ENCODE measurements at places on chromosomes 12 and 14.

- no peak for DNase-seq
Measured at GRCh38 chr14:75023108-75023507, 20.4 kb downstream of the EIF2B2 start.

- no peak for DNase-seq
Measured at GRCh38 chr14:76336876-76337275, 39.1 kb upstream of the ESRRB start.

- no peak for DNase-seq
Measured at GRCh38 chr14:99314623-99315022, 42.6 kb upstream of the BCL11B start.

DNA sequence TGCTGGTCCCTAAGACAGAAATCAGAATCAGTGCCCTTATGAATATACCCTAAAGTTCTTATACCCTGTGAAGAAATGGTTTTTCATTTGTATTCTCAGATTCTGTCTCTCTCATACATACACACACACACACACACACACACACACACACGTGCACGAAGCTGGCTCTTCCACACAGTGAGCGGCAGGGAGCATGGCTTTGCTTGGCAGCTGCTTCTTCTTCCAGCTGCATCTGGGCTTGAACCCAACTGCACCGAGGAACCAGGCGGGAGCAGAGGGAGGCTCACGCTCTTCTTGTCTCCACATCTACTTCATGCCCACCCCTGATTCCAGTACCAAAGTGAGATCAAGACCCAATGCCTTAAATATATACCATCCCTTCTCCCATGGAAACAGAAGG is 19.4 kb downstream of the GRIN2B start:
- DNase-seq: no peak

DNA sequence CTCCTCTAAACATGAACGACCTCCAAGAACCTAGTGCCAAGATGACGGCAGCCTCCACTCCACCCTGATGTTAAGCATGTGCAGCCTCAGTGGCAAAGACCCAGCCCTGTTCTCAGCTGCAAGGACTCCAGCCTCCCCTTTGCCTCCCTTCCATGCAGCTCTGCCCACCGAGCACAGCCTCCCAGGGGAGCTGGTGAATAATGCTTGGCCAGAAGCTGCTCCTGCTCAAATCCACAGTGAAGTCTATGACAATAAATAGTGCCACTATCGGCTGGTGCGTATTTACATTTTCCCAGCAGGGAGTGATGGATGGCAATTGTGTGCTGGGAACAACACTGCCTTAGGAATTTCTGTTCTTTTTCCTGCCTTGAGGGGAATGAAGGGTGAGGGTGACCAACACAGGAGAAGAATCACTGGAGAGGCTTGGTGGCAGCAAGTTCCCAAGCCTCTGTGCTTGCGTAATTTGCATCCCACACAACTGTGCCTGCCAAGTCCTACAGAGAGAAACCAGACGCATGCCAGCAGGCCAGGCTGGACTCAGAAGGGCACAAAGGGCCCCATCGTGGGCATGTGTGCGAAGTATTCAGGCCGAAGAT is 29.9 kb upstream of the TC2N start:
- peak; percentile 75 for DNase-seq

GRCh38 chr12:54465857-54466523 is 7.4 kb downstream of the GTSF1 start:
- DNase-seq: no peak

- DNase-seq: no peak
Measured at GRCh38 chr14:55410876-55411275, 754 bp downstream of the ATG14 start.

- no peak for DNase-seq
Measured at GRCh38 chr14:102318781-102319276, 717 bp upstream of the ZNF839 start.

GRCh38 chr12:120283318-120283717 is 8.4 kb downstream of the RNU4-2 start:
- no peak for DNase-seq

- no peak for DNase-seq
Measured at GRCh38 chr12:123571343-123571813, 13.0 kb upstream of the TMED2 start.

DNA sequence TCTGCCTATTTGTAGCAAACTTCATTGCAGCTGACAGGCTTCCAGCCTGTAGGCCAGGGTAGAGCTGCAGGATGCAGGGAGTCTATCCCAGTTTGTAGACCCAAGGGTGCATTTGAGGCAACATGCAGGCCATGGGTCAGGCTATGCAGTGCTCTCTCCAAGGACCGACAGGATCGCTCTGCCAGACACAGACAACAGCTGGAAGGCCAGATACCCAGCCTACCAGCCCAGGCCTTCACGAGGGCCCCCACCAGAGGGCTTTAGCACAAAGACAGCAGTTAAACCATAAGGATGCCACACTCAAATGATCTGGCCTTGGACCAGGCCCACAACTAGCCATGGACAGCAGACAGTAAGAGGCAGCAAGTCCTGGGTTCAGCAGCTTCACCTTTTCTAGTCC is 10.3 kb downstream of the KCTD10 start:
- no peak for DNase-seq

DNA sequence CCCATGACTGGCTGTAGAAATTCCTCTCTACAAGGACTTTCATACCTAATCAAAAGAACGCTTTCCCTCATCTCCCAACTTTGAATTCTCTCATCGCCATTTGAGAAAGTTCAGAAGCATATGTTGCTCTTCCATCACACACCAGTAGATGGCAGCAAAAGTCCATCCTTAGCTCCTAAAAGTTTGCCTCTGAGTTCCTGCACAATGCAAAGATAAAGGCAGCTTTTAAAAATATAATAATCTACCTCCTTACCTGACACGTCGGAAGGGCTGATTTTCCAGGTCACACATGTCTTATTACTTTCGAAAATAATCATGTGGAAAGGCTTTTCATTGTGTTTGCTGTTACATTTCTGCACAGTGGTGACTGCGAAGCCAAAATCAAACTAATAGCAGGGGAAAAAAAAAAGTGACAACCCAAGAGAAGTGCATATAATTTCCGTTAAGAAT is 456.7 kb upstream of the SEL1L start:
- peak; percentile 20 for DNase-seq

DNA sequence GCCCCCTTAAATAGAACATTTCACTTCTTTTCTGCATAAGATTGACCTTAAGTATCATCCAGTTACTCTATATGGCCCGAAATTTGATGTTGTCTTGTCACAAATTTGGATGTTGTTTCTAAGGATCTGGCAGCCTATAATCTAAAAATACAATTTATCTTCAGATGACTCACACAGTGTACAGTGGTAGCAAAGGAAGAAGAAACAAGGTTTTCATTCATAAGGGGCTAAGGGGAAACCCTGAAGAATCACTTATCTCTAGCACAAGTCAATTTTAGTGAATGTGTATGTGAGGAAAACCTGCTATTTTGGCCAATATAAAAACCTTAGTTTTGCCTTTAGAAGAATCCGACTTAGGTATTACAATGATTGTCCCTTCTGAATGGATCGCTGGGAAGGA is 606.3 kb upstream of the LRFN5 start:
- no peak for DNase-seq

DNA sequence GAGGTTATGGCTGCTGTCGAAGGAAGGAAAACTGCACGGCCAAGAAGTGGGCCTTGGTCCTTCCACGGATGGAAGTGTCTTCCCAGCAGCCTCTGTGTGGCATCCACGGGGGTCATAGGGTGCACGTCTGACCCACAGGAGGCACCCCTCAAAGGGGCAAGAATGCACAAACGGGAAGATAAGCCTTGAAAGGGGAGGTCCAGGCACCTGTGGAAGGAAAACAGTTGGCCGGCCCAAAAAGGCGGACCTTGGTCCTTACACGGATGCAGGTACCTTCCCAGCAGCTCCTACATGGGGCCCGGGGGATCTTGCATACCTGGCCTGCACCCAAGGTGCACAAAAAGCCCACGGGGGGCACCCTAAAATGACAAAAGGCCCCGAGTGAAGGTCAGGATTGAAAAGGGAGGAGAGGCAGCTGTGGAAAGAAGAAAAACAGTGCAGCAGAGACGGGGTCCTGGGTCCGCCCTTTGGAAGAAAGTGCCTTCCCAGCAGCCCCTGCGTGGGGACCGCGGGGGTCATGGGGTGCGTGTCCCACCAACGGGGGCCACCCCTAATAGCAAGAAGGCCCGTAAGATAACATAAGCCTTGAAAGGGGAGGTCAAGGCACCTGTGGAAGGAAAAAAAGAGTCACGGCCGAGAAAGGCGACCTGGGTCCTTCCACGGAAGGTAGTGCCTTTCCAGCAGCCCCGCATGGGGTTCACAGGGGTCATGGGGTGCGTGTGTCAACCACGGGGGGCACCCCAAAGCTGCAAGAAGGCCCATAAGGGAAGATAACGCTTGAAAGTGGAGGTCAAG is 276.1 kb downstream of the ALG10 start:
- no peak for DNase-seq

- DNase-seq: no peak
Measured at GRCh38 chr14:35124127-35124526, 1.8 kb downstream of the PRORP start.

DNA sequence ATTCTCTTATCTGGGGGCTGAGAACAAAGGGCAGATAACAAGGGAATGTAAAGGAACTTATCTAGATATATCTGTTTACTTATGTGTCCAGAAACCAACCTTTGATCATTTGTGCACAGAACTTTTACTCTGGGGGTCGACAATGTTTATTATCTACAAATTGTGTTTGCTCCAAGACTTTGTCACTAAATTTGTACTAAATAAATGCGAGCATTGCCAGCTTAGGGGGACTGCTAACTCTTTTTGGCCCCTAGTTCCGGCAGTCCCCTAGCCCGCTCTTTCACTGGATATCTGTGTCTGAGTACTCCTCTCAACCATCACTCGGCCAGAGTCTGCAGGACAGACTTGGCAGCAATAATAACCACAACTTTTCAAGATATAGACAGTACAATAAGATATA is 88.2 kb downstream of the FSCB start:
- no peak for DNase-seq

DNA sequence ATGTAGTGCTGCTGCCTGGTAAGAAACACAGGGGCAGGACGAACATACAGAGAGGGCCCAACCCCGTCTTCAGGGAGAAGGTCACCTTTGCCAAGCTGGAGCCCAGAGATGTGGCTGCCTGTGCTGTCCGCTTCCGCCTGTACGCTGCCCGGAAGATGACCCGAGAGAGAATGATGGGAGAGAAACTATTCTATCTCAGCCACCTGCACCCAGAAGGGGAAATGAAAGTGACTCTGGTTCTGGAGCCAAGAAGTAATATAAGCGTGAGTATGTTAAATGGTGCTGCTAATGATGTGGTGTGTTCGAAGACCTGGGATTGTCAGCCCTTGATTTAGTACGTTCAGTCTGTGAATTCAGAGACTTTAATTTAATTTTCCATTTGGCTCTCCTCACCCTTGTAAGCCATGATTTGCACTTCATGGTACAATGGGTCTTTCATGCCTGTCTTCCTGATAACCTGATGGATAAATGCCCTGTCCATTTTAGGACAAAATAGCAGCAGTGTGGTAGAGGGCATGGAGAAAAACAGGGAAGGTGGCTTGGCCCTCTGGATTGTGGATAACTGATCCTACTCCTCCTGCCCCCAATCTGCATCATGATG is 318.9 kb downstream of the SNAPC1 start:
- DNase-seq: no peak

DNA sequence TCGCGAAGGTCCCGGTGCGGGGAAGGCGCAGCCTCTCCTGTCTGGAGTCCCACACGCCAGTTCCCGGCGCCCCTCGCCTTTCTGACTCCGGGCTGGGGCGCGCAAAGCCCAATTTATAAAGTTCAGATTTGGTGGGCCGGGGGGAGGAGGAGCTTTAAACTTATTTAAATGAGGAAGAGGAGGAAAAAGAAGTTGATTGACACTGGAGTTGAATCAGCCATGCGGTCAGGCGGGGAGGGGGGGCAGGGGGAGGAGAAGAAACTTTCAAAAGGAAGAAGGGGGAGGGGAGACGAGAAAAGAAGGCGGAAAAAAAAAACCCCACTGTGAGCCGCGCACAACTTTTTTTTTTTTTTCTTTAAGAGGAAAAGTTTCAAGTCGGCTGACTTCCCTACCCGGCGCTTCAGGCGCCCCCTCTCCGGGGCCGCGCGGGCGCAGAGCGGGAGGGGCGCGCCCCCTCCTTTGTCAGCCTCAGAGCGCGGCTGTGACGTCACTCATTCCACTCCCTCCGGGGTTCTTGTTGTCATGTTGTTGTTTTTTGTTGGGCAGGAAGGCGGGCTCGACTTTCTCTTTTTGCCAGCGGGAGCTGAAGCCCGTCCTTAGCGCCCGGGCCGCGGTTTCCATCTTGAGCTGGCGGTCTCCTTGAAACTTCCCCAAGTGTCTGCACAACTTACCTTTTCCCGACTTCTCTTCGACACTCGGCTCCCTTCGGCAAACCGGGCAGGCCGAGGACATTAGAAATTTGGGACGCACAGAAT is at the start of gene ZFP36L1:
ZFP36L1 (minus strand) TSS at position 89 of the 755 bp plus-strand sequence. CDS start 129 bp downstream, outside the sequence.
- DNase-seq: peak; percentile 29

GRCh38 chr14:97942921-97943320 is 1145.7 kb downstream of the VRK1 start:
- no peak for DNase-seq

GRCh38 chr14:100731846-100732765 is 5.4 kb downstream of the DLK1 start:
- DNase-seq: no peak

- no peak for DNase-seq
Measured at GRCh38 chr14:85463512-85463911, 66.4 kb upstream of the FLRT2 start.

GRCh38 chr14:89504091-89504490 is 87.1 kb upstream of the FOXN3 start:
- DNase-seq: no peak

GRCh38 chr14:57246933-57247657 is 21.6 kb downstream of the EXOC5 start:
- no peak for DNase-seq

DNA sequence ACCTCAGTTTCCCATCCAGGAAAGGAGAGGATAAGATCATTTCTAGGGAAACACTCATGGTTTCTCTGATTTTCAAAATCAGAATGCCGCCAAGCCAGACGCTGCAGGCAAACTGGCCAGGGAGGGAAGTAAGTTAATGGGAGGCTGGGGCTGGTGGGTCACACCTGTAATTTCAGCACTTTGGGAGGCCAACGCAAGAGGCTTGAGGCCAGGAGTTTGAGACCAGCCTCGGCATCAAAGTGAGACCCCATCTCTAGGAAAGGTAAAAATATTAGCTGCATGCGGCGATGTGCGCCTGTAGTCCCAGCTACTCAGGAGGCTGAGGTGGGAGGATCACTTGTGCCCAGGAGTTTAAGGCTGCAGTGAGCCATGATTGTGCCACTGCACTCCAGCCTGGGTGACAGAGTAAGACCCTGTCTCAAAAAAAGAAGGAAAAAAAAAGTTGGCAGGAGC is 587 bp downstream of the SELPLG start:
- DNase-seq: no peak

DNA sequence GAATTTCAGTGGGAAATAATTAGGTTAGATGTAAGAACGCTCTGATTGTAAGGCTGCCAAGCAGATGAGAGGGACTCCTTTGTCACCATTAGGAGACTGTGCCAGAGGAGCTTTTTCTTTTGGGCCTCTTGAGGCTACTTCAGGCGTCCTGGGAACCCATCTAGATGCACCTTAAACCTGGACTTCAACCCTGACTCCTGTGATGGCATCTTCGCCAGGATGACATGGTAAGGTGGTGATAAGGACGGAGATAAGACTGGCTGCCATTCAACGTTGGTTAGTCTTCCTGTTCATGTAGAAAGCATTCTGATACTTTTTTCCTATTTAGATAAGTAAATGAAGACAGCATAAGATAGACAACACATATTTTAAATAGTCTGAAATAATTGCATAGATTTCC is 36.3 kb downstream of the STK38L start:
- DNase-seq: no peak

Measured in caudate nucleus (tissue), 63 donors.